ENCODE measurements at places on chromosomes 2 and 18.
A peak's percentile ranks its signal among the peaks of the same experiment; 100 is the strongest.

DNA sequence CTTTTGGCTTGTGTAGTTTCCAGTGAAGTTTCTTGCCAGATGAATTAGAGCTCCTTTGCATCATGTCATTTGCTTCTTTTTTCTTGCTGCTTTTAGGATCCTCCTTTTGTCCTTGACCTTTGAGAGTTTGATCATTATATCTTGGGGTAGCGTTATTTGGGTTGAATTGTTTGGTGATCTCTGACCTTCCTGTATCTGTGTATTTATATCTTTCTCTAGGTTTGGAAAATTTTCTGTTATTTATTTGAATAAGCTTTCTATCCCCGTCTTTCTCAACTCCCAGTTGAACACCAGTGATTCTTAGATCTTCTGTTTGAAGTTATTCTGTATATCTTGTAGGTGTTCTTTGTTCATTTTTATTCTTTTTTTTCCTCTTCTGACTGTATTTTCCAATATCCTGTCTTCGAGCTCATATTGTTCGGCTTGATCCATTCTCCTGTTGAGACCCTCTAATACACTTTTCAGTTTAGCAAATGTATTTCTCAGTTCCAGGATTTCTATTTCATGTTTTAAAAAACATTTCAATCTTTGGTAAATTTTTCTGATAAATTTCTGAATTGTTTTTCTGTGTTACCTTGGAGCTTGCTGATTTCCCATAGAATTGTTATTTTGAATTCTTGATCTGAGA lies 20.8 kb downstream of the GALNT1 start:
- DNase-seq, result no peak

DNA sequence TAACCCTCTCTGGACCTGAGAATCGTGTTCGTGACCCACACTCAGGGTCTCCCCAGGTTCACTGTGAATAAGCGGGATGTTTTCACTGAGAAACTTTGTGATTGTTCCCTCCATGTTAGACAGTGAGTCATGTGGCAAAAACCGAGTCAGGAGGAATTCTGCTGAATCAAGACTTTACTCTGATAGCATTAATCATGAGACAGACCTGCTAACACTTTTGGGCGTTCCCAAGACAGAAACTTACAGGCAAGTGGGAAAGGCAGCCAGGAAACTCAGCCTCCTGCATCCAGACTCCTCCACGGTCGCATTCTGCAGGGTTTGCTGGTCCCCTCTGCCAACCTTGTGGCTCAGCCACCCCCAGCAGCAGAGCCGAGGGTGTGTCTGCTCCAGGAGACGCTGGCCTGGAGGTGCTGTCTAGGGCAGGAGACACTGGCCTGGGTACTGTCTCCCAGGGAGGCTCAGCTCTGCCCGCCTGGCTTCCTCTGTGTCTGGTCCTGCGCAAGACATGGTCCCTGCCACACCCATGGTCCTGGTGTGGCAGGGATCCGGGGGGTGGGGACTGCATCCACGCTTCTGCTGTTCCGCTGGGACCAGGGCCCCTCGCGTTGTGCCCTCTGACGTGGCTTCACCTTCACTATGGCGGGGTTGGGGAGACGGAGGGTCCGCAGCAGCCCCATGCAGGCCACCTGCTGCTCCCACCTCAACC lies 177.4 kb downstream of the TWIST2 start:
- DNase-seq, result peak; percentile 96

DNA sequence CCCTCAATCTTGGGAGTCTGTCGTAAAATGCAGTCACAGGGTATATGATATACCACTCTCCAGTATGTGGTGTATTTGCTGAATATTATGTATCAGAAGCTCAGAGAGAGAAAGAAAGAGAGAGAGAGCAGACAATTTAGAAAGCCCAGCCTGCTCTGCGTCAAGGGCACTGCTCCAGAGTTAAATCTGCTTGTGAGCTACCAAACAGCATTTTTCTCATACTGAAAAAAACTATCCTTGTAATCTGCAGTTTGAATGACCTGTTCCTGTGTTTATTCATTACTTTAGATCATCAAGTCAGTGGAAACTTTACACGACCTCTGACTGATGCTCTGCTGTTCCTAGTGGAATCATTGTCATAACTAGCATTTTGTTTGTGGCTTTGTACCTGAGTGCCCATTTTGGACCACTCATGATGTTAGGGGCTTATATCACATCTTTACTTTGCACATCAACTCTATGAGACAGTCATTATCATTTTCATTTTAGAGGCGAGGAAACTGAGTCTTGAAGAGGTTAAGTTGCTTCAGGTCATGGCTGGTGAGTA lies 89.2 kb upstream of the PELI1 start:
- DNase-seq, result no peak

DNA sequence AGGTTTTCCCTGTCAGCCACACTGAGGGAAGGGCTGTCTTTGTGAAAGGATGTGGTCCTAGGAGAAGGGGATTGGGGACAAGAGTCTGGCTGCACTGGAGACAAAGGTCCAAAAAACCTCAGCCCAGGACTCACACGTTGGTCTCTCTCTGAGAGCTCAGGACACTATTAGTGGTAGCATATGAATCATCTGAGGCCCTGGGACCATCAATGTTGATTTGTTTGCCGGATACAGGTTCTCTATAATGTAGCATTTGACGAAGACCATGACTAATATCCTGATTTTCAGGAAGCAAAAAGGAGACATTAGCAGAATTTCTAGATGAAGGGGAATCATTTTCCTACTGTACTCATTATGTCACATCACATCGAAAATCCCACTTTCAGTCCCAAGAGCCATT lies 22.2 kb upstream of the DNAH6 start:
- peak; percentile 11 for DNase-seq

DNA sequence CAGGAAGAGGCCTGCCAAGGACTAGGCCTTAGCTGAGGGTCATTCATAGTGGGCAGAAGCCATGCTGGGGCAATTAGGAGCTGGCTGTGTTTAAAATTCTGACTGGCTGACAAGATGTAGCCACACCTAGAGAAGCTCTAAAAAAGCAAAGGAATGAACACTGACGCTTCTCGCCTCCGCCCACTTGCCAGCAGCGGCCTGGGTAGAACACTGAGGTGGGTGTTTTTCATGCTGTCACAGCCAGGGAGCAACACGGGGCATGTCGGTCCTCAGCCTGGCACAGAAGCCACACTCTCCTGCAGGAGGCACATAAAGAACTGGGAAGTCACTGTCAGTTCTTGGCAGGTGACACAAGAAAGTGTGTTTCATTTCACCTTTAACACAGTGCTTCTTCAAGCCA lies 10.4 kb downstream of the CHST10 start:
- DNase-seq, result no peak

DNA sequence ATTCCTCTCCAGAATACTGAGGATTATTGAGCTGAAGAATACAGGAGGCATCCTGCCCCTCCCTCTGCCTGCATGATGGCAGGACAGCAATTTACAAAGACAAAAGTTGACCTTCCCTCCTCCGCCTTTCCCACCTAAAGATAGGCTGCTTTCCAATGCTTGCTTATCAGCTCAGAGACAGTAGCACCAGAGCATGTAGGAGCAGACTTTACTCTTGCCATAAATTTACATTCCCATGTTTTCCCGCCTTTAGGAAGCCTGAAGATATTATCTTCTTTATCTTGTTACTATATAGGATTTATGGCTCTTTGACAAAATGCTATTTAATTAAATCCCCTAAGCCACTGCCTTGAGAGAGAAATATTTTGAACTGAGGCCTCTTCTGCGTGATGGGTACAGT lies 135.6 kb upstream of the HNMT start:
- no peak for DNase-seq

- DNase-seq, result no peak
These were observed 180.7 kb downstream of the PLCL1 start for GRCh38 chr2:197985029-197985638.

DNA sequence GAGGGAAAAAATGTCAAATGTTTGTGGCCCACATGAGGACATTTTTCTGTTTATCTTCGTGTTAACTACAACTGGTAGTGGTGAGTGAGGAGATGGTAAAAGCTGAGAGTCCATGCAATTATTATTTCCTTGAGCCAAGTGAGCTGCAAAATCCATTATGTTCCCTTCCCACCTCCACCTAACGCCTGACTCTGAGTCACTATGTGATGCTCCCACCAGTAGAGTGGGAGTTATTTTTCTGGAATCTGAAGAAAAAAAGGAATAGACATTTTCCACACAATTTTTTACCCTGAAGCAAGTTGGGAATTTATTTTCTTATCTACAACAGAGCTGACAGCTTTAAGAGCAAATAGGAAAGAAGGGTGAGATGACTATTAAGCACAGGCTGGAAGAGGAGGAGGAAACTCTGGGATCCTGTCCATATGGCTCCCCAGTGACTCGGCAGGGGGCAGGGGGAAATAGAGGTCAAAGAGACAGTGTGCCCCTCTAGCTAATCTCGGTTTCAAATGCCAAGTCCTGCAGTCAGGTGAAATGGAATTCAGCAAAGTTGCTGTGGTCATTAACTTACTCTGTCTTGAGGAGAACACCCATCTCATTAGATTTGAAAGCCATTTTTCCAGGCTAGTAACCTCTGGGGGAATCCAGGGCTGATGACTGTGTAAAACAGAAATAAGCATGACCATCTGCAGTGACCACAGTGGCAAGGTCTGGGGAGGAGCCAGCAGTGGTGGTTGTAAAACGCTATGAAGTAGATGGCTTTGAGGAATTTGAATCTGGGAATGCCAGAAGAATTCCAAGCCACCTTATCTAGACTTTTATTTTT lies 463.9 kb downstream of the STK39 start:
- DNase-seq, result no peak
